Hindlimb muscle (tissue), 1 donor: ENCODE measurements at places on chromosomes 5 and 9.

- DNase-seq, result no peak
Observed at GRCh38 chr5:162654661-162655405, 587.3 kb downstream of the GABRG2 start.

GRCh38 chr9:76744336-76744735, 19.9 kb upstream of the PCA3 start:
- no peak for DNase-seq

DNA sequence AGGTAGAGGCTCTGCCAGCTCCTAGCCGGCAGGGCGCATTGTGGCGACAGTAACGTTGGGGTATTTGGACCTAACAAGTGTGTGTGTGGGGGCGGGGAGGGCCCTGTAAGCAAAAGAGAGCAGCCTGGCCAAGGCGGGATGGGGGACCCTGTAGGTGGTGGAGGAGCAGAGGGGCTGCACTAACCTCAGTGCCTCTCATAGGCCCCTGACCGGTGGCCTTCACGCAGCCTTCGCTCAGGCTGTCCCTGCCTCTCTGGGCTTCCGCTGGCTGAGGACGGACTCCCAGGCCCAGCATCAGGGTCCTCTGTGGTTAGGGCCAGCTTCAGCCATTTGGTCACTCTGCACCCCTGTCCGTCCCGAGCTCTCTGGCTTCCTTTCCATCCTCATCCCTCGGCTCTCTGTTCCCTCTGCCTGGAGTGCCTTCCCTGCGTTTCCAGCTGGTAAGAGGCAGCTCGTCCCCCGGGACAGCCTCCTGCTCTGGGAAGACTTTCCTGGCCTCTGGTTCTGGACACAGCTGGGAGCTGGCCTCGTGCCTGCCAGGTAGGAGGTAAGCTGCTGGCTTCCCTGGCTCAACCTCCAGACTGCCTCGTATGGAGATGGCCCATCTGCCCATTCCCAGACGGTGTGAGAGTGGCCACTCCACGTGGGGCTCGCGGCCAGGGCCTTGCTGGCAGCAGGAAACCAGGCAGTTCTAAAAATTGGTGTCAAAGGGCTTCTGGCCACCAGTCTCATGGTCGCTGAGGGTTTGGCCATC, 39.3 kb upstream of the PHYKPL start:
- no peak for DNase-seq

GRCh38 chr5:177500685-177501522, 3.5 kb upstream of the PDLIM7 start:
- DNase-seq, result peak; percentile 85

DNA sequence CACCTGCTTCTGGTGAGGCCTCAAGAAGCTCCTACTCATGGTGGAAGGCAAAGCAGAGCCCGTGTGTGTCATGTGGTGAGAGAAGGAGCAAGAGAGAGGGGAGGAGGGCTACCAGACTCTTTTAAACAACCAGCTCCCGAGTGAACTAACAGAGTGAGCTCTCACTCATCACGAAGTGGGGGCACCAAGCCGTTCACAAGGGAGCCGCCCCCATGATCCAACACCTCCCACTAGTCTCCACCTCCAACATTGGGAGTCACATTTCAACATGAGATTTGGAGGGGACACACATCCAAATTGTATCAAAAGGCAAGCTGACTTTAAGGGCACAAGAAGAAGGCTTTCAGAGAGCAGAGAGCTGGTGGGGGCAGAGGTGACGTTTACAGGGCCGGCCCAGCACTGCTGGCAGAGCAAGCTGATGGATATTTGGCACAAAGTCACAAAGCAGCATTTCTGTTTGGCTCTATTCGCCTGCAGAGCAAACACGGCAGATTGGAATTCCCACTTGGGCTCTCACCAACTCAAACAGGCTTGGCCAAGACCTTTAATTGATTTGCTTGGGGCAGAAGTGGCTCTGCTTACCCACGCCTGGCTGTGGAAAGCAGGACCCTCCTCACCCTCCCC, 20.0 kb downstream of the PITX1 start:
- DNase-seq, result no peak

GRCh38 chr5:138913773-138914172, 38.6 kb upstream of the LRRTM2 start:
- no peak for DNase-seq

DNA sequence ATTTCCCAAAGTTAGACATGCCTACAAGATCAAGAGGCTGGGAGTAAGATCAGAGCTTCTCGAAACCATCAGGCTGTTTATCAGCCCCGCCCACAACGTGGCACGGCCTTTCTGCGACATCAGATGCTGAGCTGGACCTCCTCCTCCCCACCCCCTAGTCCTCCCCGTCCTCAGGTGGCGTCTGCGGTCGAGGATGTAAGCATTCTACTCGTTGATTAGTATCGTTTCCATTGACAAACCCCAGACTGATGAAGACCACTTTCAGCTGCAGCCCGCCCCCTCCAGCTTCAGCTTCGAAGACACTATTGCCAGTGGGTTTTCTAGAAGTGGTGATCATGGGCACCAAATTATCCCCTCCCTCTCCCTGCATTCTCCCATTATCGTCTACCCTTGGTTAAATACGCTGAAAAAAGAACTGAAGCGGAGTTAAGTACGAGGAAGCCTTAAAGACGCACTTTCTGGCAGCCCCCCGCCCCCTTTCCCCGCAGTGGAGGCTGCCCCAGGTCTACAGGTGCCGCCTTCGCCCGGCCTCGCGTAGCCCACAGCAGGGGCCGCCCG, 1.1 kb downstream of the PPIC start:
- no peak for DNase-seq

- DNase-seq, result no peak
Observed at GRCh38 chr5:34854459-34855174, 15.7 kb downstream of the TTC23L start.

- no peak for DNase-seq
Observed at GRCh38 chr5:141799507-141800167, 78.6 kb downstream of the PCDH1 start.

- DNase-seq, result no peak
Observed at GRCh38 chr9:18866121-18866831, 166.7 kb downstream of the SAXO1 start.

GRCh38 chr5:17730421-17730820, 96.2 kb downstream of the TAF11L14 start:
- DNase-seq, result no peak

DNA sequence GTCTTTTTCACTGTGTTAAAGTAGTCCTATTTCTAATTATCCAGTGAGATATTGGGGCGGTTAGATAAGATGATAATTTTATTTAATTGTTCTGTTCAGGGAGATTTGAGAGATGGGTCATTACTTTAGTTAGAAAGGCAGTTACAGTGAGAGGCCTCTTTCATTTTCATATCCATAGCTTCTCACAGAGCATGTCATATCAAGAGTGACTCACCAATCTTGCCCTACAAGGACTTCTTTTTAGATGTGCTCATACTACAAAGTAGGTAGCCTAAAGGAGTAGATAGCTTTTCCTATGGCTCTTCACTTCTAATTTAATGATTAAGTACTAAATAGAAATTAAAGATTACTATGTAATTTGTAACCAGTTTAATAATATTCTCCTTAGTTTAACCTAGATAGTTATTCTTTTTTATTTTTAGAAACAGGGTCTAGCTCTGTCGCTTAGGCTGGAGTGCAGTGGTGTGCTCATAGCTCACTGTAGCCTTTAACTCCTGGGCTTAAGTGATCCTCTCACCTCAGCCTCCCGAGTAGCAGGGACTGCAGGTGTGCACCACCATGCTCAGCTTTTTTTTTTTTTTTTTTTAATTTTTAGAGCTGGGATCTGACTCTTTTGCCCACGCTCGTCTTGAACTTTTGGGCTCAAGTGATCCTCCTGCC, 71.0 kb downstream of the FER start:
- no peak for DNase-seq

DNA sequence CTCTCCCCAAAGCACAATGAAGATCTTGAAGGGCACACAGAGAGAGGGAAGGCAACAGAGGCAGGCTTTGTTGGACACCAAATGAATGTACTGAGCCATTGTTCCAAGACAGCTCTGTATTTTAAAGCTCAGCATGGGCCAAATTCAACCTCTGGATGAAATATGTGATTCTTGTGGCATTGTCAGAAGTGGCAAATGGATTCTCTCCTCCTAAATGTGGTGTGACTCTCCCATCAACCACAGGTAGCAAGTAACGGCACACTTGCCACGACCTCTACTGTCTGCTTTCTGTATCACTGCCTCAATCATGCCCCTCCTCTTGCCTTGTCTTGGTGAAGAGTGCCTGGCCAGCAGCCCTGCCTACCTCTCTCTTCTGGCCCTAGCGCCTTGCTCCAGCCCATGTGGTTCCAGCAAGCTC, 6.1 kb upstream of the MOB3B start:
- DNase-seq, result no peak

DNA sequence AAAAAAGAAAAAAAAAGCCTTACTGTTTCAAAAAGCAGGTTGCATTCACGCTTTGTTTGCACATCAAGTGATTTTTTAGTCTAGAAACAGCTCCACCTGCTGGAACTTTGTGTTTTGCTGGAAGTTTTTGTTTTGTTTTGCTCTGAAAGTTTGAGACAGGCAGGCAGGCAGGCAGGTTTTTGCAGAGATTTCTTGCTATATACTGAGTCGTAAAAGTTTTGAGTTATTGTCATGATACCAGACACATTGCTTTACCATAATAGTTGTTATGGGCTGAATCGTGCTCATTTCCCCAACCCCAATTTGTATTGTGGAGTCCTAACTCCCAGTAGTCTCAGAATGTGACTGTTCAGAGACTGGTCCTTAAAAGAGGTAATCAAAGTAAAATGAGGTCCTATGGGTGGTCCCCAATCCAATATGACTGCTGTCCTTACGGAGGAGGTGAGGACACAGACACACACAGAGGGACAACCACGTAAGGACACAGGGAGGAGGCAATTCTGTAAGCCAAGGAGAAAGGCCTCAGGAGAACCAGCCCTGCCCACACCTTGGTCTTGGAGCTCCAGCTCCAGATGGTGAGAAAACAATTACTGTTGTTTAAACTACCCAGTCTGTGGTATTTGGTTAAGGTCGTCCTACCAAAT, 20.9 kb downstream of the OR2Y1 start:
- DNase-seq, result peak; percentile 10

DNA sequence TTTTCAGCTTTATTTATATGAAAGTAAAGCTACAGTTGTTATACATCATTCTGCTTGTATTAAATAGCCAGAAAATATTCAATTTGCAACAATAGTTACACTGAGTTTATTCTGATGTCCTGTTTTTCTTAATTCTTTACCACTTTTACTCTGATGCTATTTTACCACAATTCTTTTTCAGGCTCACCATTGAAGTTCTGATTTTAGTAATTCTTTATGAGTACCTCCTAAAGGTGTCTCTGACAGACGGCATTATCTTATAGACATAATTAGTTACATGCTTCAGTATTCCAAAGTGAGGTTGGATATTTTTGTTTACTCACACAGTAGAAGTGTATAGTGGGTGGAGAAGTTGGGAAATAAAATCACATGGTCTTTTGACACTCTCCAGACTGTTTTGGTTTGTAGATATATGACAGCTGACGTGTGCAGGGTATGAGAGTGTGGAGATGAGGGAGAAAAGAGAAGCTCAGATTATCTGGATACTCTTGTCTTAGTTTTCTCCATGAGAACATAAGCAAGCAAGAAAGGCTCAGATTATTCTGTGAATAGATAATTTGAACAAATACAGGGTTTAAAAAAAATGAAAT, 97.4 kb downstream of the FBXO4 start:
- DNase-seq, result no peak

DNA sequence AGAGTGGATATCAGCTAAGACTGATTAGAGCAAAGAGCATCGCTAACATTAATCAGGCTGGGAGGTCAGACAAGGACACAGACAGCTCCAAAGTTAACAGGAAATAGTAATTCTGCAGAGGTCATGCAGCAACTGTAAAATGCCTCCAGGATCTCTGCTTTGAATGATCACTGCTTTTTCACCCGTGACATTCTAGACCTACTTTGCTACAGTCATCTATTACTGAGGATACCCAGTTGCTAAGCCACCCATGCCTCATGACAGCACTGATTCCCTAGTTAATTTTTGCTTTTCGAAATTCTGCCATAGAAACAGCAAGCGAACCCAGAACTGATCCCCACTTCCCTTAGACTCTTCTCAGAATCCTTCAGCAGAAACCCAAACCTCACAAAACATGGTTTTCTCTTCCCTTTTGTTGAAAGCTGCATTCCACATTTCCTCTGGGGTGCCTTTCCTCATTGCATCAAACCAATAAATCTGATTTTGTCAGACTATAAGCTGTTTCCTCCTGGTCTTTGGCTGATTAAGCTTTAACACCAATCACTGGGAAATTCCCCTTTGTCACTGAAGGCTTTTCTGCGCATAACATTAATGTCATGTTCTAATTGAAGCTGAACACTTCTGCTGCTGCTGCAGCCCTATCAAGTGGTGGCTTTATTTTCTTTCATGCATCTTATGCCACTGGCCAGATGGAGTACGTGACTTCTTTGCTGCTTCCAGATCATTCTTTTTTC, 201.1 kb upstream of the CHD1 start:
- DNase-seq, result no peak

- DNase-seq, result no peak
Observed at GRCh38 chr5:133889271-133889905, 79.0 kb downstream of the C5orf15 start.

GRCh38 chr5:112586596-112587062, 151.1 kb upstream of the APC start:
- DNase-seq, result no peak

DNA sequence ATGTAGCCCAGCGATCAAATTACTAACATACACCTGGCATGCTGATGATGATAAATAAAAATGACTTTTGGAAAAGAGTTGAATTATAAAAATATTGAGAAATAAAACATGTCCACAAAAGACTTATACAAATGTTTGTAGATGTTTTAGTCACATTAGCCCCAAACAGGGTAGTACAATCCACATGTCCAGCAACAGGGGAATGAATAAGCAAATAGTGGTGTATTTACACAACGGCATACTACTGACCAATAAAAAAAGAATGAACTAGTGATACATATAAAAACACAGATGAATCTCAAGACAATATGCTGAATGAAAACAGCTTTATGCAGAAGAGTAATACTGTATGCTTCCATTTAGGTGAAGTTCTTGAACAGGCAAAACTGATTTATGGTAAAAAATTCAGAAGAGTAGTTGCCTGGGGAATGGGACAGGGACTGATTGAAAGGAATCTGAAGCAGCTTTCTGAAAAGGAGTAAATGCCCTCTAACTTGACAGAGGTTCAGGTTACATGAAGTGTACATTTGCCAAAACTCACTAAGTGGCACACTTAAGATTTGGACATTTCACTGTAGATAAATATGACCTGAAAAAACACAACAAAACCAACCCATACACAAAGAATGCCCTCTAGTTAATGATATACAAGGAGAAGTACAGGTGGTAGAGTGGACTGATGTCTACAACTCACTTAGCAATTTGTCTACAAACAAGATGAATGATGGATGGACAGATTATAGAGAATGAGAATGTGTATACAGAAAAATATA, 35.4 kb downstream of the ACTL7A start:
- DNase-seq, result no peak

- DNase-seq, result no peak
Observed at GRCh38 chr9:95425910-95426551, 90.7 kb downstream of the PTCH1 start.

GRCh38 chr5:172636279-172637050, 4.6 kb upstream of the NEURL1B start:
- no peak for DNase-seq

GRCh38 chr5:58939664-58940063, 356.8 kb downstream of the RAB3C start:
- DNase-seq, result no peak

GRCh38 chr9:132749306-132749705, 79.0 kb downstream of the GTF3C4 start:
- DNase-seq, result no peak
